ENCODE measurements at places on chromosomes 7 and 10.

DNA sequence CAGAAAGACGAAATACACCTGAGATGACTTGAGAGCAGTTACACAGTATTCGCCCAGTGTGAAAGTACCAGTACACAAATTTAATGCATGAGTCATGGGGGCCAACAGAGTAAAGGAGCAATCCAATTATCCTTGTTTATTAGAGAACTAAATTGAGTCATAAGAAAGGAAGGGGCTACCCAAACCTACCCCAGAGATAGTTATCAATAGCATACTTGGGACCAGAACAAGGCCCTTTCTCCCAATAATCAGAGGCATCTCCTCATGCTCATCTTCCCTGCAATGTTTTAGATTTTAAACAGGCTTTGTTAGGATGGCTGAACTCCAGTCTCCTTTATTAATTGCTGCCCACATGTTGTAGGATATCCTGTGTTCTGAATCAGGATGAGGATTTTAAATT, 239.7 kb upstream of the LRGUK start:
- DNase-seq, result no peak

- DNase-seq, result no peak
Measured at GRCh38 chr7:92836489-92836999, at the start of gene CDK6. TSS of gene CDK6 (minus strand) at chr7:92836573. CDS start at chr7:92833323, 3,250 bp downstream.

GRCh38 chr10:102422545-102423129, 2.0 kb downstream of the FBXL15 start:
- DNase-seq, result no peak

- DNase-seq, result no peak
Measured at GRCh38 chr7:47579458-47579857, 2.5 kb downstream of the TNS3 start.

DNA sequence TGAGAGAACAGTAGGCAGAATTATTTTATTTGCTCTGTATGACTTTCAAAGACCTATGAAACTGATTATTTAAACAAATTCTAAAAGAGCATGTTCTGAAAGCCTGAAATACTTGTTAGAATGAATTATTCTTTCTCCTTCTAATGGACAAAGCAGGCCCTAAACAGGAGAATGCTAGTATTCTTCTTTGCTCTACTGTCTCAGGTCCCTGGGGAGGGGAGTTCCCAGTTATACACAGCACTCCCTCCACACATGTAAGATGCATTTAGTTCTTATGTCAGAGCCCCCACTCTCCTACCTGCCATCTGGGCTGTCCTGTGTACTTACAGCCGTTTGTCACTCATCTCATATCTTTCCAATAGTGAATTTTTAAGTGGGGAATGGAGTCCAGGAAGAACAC, 633.5 kb upstream of the ANKRD30A start:
- DNase-seq, result no peak

DNA sequence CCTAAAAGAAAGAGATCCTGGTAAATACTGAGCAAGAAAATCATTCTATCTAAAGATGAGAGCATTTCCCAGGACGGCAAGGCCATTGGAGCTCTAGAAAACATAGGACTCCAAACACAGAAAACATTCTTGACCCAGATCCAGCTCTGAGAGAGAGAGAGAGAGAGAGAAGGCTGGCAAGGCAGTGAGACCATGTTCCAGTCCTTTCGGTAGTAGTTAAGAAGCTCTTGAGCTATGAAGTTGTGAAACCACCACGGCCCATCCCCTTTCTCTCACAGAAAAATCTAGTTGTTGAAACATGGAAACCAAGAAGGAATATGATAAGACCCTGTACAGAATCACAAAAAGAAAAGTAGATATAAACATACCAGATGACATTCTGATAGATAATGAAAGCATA, 212.4 kb upstream of the NPSR1 start:
- no peak for DNase-seq

DNA sequence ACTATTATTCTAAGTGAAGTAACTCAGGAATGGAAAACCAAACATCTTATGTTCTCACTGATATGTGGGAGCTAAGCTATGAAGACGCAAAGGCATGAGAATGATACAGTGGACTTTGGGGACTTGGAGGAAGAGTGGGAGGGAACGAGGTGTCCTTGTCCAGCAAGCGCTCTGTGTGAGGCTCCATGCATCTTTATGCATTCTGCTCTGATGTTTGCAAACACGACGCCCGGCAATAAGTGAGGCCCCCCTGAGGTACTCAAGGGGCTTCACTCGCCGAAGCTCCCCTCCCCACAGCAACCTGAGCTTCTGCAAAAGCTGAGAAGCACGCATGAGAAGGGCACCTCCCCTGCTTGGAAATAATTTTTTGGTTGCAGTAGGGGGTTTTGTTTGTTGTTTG, 103.3 kb downstream of the LHPP start:
- no peak for DNase-seq

DNA sequence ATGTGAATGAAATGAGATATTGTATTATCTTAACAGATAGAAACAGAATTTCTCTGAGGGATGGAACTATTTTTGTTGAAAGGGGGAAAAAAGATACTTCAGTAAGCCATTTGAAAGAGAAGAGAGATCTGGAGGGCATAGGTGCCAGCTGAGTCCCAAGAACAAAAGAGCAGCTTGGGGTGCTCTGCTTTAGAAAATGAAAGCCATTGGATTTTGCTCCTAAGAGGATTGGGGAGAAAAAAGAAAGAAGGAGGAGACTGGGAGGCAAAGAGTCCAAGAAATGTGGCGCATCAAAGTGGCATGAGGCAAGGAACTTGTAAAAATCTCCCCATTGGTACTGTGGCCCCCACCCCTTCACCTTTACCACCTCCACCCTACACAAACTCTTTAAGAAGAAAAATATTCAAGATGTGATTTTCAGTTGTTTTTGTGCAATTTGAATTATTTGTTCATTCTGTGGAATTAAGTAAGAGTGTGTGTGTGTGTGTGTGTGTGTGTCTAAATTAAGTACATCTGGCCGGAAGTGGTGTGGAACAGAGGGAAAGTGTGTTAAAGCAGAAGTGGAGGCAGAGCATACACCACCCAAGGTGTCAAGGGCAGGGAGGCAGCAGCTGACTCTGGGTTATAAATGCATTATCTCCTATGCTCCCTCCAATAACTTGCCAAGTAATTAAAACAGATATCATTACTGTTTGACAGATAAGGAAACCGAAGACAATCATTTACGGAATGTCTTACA, 9.9 kb upstream of the GNAI1 start:
- no peak for DNase-seq

DNA sequence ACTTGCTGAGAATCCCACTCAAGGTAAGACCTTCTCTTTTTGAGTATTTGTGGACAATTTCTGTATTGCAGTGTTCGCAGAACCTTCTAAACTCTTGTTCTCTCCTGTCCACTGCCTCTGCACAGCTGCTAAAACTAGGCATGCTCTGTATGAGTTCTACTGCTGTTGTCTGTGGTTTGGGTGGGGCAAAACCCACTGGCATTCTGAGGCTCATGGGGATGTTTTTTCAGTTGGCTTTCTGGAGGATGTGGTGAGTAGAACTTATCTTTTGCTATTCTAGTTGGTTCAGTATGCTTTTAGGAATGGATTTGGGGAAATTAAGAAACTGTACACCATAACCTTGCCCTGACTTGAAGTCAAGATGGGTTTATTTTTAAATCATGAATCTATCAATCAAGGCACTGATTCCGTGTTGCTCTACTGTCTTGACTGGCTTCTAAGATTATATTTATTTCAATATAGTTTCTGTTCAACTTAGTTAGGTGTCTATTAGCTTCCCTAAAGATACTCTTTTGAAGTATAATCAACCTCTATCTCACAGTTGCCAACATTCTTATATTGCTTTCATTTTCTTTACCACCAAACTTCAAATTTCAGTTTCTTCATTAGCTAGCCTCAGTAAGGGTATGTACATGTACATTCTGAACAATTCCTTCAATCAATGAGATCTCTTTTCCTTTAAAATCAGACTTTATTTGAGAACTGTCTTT, 25.0 kb upstream of the C1GALT1 start:
- peak; percentile 19 for DNase-seq
